Suprapubic skin (tissue), 4 donors: ENCODE measurements at places on chromosomes 3 and 15.
A peak's percentile ranks its signal among the peaks of the same experiment; 100 is the strongest.

GRCh38 chr3:70981231-70981880 is 602.2 kb downstream of the FOXP1 start:
- DNase-seq: no peak

DNA sequence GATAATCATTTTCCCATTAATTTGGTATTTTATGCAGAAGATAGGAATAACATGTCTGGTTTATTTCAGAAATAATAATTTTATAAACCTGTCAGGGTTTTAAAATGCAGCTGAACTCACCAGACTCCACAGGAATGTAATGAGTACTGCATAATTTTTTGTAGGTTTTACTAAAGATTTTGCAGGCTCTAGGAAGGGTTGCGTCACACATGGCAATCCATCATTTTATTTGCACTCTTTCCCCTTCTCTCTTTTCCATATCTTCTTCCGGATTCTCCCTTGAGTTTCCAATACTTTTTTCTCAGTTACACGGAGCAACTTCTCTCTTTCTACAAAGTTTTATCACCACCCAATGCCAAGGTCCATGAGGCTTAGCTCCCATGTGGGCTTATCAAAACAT is 234.7 kb downstream of the NFKBIZ start:
- DNase-seq: no peak

DNA sequence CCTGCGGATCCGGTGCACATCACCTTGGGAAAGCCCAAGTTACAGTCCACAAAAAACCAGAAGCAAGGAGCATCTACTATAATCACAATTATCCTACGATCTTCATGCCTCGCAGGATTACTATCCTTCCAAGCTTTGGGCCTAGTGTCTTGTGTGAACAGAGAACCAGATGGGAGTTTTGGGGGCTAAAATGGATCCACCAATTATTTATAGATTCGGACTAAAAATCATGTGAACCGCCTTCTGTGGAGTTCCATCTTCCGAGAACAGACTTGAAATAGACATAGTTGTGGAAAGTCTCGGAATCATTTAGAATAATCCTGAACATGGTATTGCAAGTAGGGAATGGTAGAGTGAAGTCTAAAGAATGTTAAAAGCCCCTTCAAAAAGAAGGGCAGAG is 70.1 kb downstream of the EIF4E3 start:
- DNase-seq: no peak

DNA sequence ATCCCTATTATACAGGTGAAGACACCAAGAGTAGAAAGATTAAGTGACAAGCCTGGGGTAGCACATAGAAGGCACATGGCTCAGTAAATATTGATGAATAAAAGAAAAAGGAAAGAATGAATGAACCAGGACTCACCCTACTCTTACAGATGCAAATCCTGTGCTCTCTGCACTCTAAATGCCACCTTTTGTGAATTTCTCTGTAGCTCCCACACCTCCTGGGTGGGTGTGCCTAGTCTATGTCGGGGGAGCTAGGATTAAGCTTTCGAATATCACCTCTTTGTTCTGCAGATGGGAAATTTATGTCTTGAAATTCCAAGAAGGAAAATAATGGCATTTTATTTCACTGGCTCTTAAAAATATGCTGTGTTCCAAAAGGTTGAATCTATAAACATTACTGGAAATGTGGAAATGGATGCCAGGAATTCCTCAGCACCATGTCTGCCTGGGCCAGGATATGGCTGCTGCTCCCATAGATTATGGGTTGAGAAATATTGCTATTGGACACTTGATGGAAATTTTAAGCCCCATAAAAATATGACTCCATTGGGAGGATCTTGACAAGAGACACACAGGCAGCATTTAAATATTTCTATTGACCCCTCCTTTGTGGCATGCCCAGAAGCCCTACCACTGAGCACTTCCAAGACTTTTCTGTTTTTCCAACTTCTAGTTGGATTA is 43.3 kb downstream of the CCNB2 start:
- no peak for DNase-seq

DNA sequence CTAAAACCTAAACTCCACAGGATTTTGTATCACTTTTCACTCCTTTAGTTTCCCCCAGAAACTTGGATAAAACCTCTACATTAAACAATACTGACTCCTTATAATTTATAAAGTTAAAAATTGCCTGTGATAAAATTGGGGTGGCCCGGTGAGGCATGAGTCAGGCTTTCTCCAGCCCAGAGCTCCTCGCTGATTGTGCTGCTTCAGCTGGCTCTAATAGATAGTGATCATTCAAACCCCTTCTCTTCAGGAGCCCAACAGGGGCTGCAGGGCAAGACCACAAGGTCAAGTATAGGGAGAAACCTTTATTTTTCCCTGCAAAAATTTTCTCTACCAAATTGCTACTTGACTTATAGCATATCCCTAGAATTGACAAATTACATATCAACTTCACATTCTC is 308.2 kb downstream of the PLCL2 start:
- DNase-seq: no peak

GRCh38 chr3:64344721-64345207 is 119.5 kb upstream of the PRICKLE2 start:
- DNase-seq: no peak

- no peak for DNase-seq
Measured at GRCh38 chr3:24264011-24264410, 230.6 kb downstream of the THRB start.

DNA sequence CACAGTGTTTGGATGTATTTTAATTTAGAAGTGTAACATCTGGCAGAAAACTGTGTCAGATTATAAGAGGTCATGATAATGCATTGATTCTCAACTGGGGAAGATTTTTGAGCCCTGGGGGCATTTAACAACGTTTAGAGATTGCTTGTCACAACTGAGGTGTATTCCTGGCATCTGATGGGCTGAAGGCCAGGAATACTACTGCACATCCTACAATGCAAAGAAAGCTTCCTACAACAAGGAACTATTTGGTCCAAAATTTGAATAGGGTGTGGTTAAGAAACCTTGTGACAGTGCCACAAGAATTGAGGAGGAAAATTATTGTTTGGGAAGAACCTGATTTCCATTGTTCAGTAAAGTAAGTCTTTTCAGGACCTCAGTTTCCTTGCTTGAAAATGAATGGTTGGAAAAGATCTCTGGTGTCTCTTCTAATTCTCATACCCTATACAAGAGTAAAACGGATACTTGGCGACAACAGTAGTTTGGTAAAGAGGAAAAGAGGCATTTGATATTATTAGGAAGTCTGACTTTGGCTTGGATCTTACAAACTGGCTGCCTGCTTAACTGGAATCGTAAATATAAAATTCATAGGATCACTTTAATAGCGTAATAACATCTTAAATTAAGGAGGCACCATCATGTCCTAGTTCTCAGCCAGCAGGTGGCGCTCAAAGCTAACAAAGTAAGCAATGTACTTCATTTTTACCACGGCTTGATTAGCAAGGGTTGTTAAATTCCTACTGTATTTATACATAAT is 4.3 kb downstream of the DAZL start:
- peak; percentile 83 for DNase-seq

DNA sequence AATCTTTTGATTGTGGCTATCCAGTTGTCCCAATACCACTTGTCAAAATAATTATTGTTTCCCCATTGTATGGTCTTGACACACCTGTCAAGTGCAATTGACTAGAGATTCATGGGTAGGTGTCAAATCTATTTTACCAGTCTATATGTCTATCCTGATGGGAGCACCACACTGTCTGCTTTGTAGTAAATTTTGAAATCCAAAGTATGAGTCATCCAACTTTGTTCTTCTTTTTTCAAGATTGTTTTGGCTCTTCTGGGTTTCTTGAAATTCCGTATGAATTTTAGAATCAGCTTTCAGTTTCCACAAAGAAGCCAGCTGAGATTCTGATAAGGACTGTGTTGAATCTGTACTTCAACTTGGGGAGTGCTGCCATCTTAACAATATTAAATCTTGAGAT is 71.9 kb downstream of the CSNK1G1 start:
- DNase-seq: no peak

DNA sequence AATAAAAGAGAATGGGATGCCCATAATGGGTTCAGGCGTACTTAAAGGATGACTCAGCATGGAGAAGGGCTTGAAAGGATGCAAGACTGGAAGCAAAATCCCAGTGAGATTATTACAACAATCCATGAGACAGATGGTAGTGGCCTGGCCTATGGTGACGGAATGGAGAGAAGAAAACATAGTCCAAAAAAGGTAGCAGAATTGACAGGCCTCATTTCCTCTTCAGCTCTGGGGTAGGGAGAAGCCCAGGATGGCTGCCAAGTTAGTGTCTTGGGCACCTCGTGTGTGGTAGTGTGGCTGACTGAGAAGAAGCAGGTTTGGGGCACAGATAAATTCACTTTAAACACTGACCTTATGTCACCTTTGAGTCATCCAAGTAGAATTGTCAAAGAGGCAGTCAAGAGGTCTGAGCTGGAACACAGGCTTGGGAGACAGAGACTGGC is 18.1 kb downstream of the MB21D2 start:
- DNase-seq: no peak
